Foreskin melanocyte (primary cell): ENCODE measurements at places on chromosomes 4 and X.

DNA sequence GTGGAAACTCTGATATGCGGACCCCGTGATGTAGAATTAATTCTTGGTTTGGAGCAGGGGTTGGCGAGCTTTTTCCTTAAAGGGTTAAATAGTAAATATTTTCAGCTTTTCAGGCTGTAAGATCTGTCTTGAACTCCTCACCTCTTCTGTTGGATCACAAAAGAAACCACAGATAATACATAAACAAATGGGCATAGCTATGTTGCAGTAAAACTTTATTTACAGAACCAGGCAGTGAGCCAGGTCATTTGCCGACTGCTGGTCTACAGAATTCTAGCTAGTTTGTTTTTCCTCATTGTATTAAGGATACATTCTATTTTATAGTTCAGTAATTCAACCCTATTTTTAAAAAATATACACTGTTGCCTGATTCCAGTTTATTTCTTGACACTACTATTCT is 116.6 kb downstream of the PAPSS1 start:
- no peak for DNase-seq

- DNase-seq = no peak
Observed at GRCh38 chr4:2412534-2412884, 5.9 kb downstream of the ZFYVE28 start.

- DNase-seq = peak; percentile 54
Observed at GRCh38 chr4:85370400-85371032, 104.4 kb upstream of the ARHGAP24 start.

- DNase-seq = no peak
Observed at GRCh38 chrX:123830309-123830708, 29.5 kb upstream of the XIAP start.

GRCh38 chr4:48275686-48276085 is 6.0 kb upstream of the TEC start:
- no peak for DNase-seq
